Stimulated activated CD4-positive, alpha-beta T cell treated with anti-CD3 and anti-CD28 coated beads, Interleukin-12 subunit alpha, Interleukin-12 subunit beta, amount 100 ng/mL, for 4 hours (primary cell): ENCODE measurements at places on chromosomes 4 and X.

DNA sequence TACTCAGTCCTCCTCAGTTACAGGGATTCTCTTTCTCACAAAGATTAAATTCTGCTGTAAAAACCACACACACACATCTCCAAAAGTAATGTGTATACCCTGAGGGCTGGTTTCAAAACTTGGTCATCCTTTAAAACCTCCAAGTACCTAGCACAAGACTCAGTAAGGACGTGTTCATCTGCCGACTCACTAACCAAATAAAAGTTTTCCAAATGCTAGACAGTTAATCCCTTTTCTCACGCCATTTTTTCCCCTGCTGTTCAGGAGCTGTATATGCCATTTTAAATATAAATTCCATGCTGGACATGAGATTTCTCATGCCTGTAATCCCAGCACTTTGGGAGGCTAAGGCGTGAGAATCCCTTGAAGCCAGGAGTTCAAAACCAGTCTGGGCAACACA, 3.9 kb upstream of the SAT1 start:
- DNase-seq, result no peak

GRCh38 chr4:17624821-17625220, 10.4 kb downstream of the MED28 start:
- no peak for DNase-seq

GRCh38 chrX:72254816-72255215, 16.0 kb upstream of the ERCC6L start:
- DNase-seq, result no peak

DNA sequence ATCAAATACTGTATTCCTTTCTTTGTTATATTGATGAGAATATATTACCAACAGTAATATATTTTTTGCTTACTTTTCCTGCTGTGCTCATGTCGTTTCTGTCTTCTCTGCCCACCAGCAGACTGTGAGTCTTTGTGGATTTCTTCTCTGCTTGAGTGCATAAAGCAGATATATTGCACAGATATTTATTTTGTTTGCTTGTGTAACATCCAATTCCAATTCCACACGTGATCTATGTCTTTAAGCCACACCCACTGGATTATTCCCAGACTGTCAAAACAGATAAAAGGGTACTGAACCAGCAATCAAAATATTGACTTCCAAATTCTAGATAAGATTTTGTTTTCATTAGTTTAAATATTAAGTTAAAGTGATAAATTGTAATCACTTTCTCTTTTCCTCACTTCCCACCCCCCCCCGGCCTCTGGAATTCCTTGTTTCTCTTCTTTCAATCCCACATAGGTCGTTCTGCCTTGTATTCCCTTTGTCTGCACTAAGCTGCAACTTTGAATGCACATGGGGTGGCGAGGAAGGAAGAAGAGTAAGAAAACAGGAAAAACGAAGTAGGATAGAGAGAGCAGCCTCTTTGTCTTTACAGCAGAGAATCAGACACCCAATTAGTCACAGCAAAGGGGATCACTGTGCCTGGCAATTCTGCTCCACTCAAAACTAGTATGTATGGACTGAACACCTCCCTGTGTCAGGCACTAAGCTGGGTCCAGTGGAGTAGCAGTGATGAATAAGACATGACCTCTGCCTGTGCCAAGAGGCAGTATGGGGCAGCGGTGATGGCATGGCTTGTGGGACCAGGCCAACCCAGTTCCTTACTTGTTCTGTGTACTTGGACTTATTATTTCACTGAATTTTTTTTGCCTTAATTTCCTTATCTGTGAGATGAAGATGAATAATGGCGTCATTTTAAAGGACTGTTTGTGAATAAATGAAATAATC, at the start of gene ADH1B:
TSS of gene ADH1B (minus strand) at position 161 of the 951 bp plus-strand sequence. CDS start at position 91, 70 bp downstream.
- no peak for DNase-seq

GRCh38 chr4:80069837-80070731, 2.9 kb downstream of the ANTXR2 start:
- no peak for DNase-seq

DNA sequence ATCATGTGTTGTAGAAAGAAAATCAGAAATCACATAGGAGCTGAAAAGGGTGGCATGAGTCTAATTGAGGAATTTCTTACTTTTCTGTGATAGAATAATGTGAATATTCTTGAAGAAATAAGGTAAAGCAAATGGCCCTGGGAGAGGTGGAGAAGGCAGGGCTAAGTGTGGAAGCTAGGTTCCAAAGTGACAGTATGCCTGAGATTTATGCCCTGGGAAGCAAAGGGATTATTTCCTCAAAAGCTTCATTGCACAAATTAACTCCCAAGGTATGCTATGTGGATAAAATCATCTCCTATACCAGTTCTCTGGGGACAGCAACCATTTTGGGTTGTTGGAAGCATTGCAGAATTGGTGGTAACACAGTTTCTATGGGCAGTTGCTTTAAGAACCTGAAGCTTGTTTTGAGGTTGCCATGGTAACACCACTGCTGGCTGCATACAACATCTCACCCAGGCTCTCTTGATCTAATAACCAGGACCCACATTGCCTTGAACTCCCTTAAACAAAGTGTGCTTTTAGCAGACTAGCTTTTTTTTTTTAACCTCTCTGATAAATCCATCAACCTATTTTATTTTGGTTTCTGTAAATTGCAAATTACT, 21.0 kb downstream of the MAOA start:
- no peak for DNase-seq

DNA sequence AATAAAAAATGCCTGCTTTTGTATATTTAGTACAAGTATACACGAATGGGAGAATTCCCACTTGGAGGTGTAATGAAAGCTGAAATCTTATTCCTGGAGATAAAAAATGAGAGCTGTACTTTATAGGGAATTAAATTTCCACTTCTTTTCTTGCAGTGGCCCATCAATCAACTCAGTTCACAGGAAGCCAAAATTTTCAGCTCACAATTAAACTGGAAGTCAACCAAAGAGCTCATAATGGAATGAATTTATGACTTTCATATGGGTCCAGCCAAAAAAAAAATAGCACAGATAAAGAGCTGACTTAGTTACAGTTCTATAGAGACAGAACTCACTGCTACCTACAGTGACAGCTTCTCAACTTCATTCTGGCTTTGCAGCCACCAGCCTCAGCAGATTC, 115.2 kb upstream of the TBC1D9 start:
- DNase-seq, result no peak

DNA sequence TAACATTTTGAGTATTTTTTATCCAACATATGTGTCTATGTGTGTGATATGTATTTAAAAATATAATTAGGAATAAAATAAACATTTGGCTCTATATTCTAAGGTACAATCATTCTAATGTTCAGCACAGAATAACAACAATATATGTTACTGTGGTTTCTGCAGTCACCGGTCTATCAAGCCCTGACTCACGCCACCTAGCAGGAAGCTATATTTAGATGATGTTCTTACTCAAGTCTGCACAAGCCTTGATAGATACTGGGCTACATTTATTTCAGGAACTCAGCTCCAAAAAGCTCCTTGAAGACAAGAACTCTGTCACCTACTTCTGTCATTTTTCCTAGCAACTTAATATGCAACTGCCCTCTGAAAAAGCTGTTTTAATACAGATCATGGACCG, 152.0 kb upstream of the FTHL17 start:
- DNase-seq, result no peak

- DNase-seq, result no peak
Measured at GRCh38 chrX:136691028-136691809, 43.3 kb downstream of the CD40LG start.

DNA sequence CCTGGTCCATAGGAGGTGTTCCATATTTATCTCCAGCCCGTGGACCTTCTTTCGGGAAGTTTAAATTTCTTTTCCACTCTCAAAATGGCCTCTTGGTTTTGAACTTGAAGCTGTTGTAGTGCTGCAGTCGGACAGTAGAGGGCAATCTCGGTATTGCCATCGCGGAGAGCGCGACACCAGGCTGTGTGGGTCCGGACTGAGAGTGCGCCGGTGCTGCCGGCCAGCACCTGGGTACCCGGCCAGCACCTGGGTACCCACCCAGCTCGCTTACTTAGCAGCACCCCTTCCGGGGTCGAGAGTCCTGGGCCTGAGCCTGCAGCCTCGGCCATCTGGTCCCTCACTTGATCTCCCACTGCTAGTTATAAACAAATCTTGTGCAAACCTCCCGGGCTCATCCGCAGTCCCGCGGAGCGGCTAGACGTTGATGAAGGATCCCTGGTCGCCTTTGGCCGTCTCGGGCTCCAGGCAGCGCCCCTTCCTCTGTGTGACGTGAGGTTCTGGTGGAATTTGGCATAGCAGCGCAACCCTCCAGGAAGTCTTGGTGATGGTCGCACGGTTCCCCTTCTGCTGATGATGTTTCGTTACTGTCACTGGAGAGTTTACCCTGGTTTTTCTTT, 18.0 kb downstream of the FAM9A start:
- peak; percentile 25 for DNase-seq

DNA sequence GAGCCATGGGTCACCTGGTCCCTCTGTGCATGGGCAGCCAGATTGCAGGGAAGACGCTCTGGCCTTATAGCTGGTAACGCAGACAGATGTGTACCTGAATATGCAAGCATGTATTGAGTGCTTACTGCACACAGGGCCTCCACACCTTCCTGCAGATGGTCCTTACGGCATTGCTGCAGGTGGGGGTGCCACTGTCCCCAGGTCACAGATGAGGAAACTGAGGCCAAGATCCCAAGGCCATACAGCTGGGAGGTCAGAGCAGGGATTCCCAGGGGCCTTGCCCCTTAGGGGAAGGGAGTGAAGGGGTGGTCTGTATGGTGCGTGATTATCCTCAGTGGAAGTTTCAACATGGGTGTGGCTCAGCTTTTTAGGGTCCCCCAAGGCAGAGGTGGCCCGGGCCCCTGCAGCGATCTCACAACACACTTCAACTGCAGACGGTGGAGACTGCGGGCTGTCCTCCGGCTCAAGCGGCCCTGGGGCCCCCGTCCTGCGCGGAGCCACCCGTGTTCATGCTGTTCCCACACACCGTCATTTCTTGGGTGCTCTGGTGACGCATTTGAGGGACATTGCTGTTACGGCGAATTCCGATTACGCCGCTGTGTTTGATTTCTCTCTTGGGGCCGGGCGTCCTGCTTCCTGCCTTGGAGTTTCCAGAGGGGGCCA, 8.1 kb downstream of the DOK7 start:
- no peak for DNase-seq

GRCh38 chr4:4858527-4859324, 739 bp upstream of the MSX1 start:
- no peak for DNase-seq

DNA sequence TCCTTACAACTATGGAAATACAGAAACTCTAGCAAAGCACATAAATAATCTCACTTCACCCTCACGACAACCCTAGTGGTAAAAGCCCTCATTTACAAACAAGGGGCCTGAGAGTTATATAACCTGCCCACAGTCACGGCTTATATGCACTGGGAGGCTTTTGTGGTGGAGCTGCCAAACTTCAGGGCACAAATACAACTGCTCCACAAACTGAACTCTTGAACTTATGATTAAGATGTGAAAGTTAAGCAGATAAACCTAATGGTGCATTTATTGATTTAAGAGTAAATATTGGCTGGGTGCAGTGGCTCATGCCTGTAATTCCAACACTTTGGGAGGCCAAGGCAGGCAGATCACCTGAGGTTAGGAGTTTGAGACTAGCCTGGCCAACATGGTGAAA, 19.0 kb downstream of the SLC2A9 start:
- no peak for DNase-seq

DNA sequence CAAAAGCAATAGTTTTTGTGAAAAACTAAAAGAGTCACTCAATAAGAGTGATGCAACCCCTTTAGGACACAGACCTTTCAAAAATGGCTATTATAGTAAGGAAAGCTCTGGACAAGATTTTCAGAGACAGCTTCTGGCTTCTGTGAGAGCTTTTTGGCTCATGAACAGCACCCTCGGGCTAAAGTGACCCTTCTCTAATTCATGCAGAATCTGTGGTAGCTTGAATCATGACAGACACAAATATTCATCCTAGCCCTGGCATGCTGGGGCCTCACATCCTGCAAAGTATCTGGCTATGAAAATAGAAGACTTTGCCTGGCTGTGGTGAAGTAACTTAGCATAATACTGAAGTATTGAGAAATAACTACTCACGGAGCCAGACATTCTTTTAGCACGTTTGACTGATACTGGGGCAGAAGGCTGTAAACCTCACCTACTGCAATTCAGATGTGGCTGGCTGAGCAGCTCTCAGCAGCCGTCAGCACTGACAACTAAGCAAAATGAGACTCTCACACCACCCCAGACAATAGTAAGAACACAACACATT, 327.3 kb downstream of the MAPK10 start:
- no peak for DNase-seq

DNA sequence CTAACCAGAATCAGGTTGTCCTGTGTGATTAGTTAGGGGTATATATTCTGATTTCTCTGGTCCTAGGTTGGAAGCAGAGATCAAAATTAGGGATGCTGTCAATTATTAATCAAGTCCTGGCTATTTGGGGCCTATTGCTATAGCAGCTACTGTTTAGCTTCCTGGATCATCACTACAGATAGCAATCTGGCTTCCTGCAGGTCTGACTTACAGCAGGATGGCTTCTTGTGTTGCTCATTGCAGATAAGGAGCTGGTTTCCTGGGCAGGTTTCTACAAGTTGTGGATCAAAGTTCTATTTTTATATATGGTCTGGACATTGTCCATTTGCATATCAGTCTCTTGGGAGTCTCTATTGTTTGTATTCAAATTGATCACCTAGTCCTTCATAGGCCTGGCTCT, 57.7 kb upstream of the C4orf54 start:
- DNase-seq, result no peak

GRCh38 chr4:68359508-68359907, 9.6 kb upstream of the YTHDC1 start:
- no peak for DNase-seq

- no peak for DNase-seq
Measured at GRCh38 chr4:55445921-55446577, 50.3 kb downstream of the TMEM165 start.

DNA sequence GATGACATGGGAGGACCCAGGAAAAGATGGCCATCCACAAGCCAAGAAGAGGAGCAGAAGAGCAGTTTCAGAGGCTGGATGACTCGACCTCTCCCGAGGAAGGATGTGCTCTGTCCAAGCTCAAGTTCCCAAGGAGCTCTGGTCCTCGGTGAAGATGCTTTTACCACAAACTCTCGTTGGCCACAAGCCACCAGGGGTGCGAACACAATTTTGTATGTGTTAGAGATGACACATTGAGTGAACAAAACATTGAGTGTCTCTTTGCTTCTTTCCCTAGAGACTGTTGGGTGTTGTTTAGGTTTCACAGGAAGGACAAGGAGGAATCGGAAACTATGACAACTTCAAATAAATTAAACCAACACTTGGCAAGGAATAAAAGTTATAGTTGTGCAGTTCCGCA, 26.3 kb downstream of the FGFBP1 start:
- no peak for DNase-seq

- DNase-seq, result no peak
Measured at GRCh38 chrX:46200413-46200812, 344.8 kb downstream of the ZNF674 start.

DNA sequence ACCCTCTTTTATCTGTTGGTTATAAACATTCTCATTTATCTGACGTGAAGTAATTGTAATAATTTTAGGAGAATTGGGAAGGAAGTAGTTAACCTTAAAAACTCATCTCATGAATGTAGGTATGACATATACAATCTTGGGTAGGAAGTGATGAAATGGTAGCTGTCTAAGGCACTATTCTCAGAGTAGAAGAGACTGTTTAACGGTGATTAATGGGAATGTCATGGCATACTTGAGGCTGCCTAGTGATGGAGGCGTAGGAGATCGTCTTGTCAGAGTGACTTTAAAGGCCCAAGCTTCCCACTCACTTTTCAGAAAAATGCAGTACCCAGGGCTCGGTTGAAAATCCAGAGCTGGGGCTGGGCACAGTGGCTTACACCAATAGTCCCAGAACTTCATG, 19.4 kb upstream of the AGA start:
- DNase-seq, result no peak

GRCh38 chr4:29066861-29067260, 1653.3 kb upstream of the PCDH7 start:
- no peak for DNase-seq
